ENCODE measurements at places on chromosomes 4 and X.

GRCh38 chr4:47031011-47031678, at the start of gene GABRB1:
TSS of gene GABRB1 (plus strand) at chr4:47031567.
- DNase-seq = no peak

DNA sequence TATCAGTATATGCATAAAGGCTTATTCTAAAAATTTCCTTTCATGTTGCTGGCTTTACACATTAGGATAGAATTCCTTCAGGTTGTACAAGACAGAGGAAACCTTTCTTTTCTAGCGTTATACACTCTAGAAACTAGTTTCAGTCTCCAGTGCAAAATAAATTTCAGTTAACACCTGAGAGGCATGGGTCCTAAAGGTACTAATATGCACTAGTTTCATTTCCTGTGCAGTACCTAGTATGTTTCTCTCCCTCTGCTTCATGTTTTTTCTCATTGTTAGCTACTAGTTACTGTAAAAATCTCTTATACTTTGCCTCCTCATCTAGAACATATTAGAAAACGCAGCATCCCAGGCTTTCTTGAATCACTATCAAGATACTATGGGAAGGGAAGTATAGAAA, 54.0 kb downstream of the SNX25 start:
- no peak for DNase-seq

- no peak for DNase-seq
These were observed 291.8 kb downstream of the LDB2 start for GRCh38 chr4:16606691-16607090.

- no peak for DNase-seq
These were observed 39.2 kb upstream of the UGT2B7 start for GRCh38 chr4:69056921-69057550.

DNA sequence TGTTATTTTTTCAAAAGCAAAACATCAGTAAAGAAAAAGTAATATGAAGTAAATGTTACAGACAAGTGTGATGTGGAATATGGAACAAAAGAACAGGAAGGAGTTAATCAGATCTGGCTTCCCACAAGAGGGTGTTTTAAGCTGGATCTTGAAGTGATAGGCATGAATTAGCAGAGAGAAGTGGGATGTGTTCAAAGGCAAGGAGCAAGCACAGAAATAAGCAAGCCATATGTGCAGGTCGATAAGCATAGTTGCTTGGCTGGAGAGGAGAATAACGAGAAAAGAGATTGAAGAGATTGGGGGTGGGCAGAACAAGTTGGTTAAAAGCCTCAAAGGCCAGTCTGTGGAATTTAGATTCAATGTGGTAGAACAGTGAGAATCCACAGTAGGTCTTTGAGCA, 60.9 kb upstream of the PRPS1 start:
- DNase-seq = no peak

GRCh38 chr4:16626945-16627344, 271.5 kb downstream of the LDB2 start:
- no peak for DNase-seq

DNA sequence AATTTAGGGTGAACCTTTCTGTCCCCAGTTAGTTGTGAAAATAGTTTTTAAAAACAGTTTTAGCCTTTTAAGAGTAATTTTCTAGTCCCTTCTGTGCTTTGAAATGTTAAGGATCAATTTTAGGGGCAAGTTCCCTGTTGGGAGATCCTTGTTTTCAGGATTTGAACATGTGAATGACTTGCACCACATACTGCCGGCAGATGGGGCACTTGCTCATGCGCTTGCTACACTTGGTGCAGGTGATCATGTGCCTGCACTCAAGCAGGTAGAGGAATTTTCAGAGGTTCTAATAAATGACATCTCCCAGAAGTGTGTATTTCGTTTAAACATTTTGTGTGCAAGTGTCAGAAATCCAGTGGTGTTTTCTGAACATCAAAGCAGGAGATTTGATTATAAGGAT, 195.9 kb downstream of the CHM start:
- DNase-seq = no peak

DNA sequence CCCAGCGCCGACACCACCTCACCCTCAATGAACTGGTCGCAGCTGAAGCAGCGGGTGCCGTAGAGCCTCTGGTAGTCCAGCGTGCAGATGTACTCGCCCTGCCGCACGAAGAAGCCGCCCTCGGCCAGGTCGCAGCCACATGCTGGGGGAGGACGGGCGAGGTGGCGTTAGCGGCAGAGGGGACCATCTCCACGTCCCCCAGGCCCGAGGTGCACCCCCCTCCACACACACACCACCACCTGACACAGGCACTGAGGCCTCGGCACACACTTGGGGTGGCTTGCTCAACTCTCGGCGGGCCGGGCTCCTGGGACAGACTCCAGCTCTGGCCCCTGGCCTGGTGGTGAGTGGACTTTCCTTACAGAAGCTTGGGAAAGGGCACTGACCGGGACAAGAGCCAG, 61.5 kb downstream of the ABLIM2 start:
- DNase-seq = no peak

DNA sequence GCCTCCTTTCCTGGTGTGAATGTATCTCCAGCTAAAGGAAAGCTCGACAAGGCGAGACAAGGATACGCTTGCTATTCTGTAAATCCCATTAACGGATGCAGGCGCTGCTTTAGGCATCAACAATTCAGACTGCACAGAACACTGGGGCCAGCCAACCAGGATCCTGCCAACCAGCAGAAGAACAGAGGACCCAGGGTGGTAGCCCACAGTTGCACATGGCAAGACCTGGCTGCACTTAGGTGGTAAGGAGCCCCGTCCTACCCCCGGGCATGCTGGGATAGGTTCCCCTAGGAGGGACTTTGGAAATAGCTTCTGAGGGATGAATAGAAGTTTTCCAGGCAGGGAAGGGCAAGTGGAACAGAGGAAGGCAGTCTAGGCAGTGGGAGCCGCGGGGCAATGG, 20.7 kb downstream of the PSAPL1 start:
- no peak for DNase-seq

DNA sequence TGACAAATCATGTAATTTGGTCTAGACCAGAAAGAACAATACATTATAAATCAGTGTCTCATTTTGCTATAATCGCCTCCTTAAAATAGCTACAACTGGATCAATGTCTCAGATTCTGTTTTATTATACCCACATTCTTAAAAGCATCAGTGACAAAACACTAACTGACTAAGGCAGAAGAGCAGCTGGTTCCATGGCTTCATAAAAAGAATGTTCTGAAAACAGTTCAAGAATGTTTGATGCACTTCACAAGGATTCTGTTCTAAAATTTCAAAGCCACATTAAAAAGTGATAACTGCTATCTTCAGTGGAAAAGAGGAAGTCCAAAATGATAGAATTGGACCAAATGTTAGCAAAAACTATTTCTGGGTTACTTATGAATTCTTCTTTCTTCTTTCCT, 69.8 kb downstream of the COL25A1 start:
- no peak for DNase-seq

DNA sequence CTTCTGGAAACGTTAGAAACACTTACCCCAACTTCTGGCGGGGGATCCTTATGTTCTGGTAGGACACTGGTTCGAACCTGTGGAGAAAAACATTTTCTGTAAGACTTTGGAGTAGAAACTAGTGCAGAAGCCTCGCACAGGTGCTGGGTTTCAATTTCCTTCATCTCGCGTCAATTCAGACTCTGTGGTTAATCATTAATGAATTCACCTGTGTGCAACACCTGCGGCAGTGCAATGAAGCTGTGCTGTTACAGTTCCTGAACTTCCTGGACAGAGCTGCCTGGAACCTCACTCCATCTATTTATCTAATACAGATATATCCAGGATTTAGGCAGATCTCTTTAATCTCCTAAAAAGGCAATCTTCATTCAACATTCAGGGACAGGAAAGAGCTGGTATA, 531.4 kb downstream of the INPP4B start:
- no peak for DNase-seq

- DNase-seq = peak; percentile 73
These were observed 10.0 kb upstream of the ASMTL start for GRCh38 chrX:1462596-1463251.

DNA sequence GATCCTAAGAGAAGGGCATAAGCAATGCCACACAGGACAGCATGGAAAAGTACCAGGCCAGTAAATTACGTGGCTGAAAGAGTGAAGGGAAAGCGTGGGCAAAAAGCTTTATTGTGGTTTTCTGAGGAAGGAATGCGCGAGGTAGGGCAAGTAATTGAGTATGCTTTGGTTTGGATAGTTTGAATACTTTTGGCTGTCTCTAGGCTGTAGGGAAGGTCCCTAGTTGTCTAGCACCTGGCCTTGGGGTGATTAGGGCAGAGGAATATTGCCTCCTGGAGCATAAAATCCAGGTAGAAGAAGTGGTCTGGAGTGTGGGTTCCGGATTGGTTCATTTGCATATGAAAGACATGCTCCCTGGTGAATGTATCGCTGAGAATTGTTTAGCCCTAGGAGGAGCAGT, 46.4 kb upstream of the NALF2 start:
- DNase-seq = no peak

- no peak for DNase-seq
These were observed 192.2 kb upstream of the FAT1 start for GRCh38 chr4:186915816-186916215.

DNA sequence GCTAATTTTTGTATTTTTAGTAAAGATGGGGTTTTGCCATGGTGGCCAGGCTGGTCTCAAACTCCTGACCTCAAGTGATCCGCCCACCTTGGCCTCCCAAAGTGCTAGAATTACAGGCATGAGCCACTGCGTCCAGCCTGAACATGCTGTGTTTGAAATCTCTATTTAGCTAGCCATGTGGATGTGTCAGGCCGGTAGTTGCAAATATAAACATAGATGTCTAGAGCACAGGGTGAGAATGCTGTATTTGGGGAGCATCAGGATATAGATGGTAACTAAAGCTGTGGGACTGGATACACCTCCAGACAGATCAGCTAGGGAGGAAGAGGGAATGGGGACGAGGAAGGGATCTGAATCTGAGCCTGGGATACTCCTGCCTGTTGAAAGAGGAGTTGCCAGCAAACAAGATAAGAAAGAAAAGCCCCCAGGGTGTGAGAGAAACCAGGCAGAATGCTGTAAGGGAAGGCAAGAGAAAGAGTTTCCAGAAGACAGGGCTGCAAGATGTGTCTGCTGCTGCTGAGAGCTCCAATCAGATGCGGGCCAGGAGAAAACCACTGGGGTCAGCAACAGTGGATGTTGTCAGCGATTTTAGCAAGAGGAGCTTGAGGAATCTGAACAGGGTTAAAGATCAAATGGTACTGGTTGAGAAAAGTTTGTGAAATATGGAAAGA, 177.4 kb downstream of the PALLD start:
- no peak for DNase-seq

DNA sequence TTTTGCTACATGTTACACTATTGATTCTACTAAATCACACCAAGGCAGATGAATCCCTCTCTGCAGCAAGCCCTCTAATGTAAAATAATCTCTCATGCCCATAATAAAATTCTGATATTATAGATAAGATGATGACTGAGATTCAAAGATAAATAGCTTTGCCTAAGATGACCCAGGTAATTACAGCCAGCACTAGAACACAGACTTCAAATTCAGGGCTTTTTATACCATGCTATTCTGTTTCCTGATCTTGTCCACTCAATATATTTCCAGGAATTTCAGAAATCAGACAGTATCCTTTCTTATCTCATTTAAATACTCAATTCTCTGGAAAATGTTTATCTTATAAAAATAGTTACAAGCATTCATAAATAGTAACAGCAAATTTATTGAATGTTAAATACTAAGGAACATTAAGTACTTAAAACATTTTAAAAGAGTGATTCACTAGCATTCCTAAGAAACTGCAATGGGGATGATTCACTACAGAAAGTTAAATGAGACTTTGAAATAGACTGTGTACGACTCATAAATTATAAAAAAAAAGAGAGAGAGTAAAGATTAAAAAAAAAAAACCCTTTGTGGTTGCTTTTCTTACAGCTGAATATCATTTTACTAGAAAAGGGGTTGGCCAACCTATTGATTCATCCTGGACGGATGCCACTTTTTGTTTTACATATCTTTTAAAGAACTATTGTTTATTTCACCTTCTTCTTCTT, 45.8 kb upstream of the IL21 start:
- no peak for DNase-seq

- DNase-seq = no peak
These were observed 24.1 kb upstream of the ALB start for GRCh38 chr4:73379946-73380345.

DNA sequence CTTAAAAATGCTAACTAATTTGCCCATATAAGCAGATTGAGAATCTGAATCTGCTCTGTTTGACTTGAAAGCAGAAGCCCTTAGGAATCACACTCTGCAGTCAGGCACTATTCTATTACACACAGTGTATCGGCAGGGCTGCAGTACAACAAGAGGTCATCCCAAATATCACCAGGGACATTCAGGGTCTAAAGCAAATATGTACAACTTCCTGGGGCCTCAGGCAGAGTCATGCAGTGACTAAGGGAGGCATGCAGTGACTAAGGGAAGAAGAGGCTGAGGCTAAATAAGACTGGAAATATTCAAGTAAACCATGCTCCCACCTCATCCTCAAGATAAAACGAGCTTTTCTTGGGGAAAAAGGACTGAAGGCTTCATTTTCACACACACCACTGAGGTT, 20.9 kb downstream of the MAPK10 start:
- DNase-seq = no peak

DNA sequence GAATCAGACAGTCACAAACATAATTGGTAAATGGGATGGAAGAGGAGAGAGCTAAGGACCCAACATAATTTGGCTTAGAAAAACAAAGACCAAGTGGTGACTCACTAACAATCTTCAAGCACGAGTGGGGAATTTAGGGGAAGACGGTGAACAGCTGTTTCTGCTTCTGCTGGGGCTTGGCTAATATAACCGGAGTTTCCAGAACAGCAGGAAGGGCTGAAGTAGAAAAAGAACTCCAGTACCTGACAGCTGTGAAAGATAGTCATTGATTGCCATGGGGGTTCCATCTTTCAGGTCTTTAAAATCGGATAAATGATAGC, 290.9 kb upstream of the LDB2 start:
- DNase-seq = no peak

DNA sequence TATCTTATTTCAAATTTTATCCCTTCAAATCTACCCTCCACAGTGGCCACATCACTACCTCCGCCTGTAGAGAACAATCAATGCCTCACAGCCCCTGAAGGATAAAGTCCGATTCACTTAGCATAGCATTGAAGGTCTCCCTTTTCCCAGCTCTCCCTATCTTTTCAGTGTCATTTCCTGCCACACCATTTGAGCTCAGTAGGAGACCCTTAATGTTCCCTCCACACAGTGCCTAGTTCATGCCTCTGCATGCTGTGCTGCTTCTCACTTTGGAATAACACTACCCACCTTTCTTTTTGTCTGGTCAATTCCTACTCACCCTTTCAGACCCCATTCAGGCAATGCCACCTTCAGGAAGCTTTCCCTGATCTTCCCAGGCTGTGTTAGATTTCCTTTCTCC, 23.6 kb upstream of the SCOC start:
- DNase-seq = no peak

GRCh38 chr4:99403380-99404184, 31.6 kb downstream of the ADH7 start:
- DNase-seq = no peak

DNA sequence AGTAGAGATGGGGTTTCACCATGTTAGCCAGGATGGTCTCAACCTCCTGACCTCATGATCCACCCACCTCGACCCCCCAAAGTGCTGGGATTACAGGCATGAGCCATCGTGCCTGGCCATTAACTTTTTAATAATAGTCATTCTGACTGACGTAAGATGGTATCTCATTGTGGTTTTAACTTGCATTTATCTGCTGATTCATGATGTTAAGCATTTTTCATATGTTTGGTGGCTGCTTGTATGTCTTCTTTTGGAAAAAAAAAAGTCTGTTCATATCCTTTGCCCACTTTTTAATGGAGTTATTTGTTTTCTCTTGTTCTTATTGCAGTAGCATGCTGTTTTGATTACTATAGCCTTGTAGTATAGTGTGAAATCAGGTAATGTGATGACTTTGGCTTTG, 45.8 kb downstream of the ANXA10 start:
- DNase-seq = no peak

- no peak for DNase-seq
These were observed 96.3 kb upstream of the ZC4H2 start for GRCh38 chrX:65072590-65072989.

Measured in stimulated activated CD8-positive, alpha-beta memory T cell treated with anti-CD3 and anti-CD28 coated beads, Interleukin-7, amount 100 ng/mL, for 4 hours (primary cell).